Eye (tissue), 1 donor: ENCODE measurements at places on chromosomes 11 and 22.

DNA sequence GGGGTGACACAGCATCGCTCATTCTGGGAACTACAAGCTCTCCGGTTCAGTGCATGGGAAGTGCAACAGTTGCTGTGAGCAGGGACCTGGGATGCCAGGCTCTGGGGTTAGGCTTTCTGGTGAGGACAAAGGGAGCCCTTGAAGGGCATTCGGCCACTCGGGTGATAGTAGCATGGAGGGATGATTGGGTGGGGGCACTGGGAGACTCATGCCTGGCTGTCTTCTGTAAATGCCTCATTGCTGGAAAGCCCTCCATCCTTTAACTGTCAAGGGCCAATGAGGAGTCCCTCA is 9.9 kb downstream of the OAF start:
- DNase-seq = no peak

DNA sequence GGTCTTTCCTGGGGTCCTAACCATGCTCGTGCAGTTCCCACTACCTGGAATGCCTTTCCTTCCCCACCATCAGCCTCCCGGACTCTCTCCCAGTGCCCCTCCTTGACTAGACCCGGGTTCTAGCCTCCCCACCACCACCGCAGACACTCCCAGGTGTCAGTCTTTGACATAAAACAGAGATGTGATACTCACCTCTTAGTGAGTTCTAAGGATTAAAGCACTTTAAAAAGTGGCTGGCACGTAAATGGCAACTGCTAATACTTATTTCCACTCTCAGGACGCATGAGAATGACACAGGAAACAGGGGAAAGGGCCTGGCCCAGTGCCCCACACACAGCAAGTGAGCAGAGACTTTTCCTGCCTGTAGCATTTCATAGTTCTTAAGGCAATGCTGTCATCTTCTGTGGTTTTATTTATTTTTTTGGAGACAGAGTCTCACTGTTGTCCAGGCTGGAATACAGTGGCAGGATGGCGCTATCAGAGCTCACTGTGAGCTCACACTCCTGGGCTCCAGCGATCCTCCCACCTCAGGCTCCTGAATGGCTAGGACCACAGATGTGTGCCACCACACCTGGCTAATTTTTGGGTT is 1.9 kb upstream of the SLC25A45 start:
- no peak for DNase-seq

GRCh38 chr11:134571301-134571700 is 159.3 kb upstream of the B3GAT1 start:
- no peak for DNase-seq

- peak; percentile 84 for DNase-seq
These were observed 31.3 kb downstream of the TMEM123 start for GRCh38 chr11:102421261-102421660.

DNA sequence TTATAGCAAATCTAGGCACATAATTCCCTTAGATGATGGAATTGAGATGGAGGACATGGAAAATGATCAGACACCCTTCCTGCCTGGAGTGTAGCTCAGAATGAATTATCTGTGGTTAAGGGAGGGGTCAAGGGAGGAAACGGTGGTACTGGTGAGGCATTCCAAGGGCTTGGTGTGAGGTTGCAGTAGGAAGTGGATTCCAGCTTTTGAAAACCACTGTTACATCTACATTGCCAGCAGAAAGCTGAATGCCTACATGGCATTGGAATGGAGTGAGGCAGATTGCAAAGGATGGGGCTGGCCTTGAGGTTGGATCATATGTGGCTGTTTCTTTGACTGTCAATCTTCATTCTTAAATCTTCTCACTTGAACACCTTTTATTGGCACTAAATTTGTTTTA is 684.4 kb downstream of the NTM start:
- no peak for DNase-seq
